ENCODE measurements at places on chromosomes 11 and 22. TPM values are rescaled to one million over a fixed set of nuclear protein-coding genes. Genes with fewer than 3 reads are reported as not detected.

DNA sequence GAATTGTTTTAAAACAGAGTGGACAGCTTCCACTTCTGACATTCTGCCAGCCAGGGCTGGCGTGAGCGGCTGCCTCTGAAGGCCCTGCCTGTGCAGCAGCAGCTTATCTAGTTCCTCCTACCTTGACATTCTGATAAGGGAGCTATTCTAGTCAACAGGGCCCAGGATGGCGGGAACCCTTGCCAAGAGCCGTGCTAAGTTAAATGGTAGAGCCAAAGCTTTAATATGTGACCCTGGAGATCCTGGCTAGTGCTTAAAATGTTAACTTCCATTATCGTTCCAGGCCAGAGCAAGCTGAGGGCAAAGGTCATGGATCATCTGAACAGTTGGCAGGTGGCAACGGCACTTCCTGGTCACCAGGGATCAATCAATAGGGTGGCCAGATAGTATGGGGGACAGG is 3.5 kb downstream of the KCNJ5 start:
- DNase-seq: no peak

DNA sequence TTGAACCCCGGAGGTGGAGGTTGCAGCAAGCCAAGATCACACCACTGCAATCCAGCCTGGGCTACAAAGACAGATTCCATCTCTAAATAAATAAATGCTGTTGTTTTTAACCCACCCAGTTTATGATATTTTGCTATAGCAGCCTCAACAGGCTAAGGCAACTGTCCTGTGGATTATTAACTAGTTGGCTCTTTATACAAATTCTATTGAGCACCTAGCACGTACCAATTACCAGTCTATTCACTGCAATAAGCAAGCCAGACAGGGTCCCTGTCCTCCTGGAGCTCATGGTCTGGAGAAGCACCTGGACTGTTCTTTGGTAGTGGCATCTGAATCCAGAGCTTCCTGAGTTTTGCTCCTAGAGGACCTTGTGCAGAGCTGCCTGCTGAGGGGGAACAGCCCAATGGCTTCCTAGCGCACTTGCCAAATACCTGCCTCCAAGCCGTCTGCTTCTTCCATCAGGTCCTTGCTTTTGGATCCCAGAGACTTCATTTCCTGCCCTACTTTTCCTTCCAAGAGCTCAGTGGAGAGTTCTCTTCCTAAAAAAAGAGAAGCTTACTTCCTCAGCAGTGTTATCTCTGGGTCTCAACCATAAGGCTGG is 49.9 kb upstream of the MICAL2 start:
- DNase-seq: no peak

DNA sequence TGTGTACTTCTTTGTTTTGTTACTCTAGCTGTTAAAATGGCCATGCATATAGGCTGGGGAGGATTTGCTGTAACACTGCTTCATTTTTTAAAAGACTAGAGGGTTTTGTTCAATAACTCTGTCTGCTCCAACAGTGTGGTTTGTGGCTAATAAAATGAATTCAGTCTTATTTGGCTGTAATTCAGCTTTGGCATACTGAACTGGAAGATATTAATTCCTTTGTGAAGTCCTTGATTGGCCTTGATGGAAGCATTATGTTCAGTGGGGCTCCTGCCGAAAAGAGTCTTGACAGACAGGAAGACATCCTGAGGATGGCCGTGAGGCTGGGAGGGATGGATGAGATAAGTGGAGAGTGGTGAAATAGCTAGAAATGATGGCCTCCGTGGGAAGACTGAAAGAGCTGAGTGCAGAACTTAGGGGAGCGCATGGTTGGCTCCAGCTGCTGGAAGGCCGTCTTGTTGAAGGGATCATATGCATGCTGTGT is 44.8 kb upstream of the MYO18B start:
- DNase-seq: no peak

GRCh38 chr11:10441652-10442503 is 13.2 kb upstream of the AMPD3 start:
- DNase-seq: no peak

GRCh38 chr11:8805296-8805695 is 105.7 kb upstream of the AKIP1 start:
- DNase-seq: no peak

GRCh38 chr22:34437140-34437539 is 516.9 kb upstream of the LARGE1 start:
- no peak for DNase-seq

Gene OR51I1
- total RNA-seq: 0.55 TPM

GRCh38 chr11:47523490-47524225 is 29.3 kb downstream of the CELF1 start:
- DNase-seq: peak; percentile 84

Gene OAF
- total RNA-seq: 57.6 TPM

DNA sequence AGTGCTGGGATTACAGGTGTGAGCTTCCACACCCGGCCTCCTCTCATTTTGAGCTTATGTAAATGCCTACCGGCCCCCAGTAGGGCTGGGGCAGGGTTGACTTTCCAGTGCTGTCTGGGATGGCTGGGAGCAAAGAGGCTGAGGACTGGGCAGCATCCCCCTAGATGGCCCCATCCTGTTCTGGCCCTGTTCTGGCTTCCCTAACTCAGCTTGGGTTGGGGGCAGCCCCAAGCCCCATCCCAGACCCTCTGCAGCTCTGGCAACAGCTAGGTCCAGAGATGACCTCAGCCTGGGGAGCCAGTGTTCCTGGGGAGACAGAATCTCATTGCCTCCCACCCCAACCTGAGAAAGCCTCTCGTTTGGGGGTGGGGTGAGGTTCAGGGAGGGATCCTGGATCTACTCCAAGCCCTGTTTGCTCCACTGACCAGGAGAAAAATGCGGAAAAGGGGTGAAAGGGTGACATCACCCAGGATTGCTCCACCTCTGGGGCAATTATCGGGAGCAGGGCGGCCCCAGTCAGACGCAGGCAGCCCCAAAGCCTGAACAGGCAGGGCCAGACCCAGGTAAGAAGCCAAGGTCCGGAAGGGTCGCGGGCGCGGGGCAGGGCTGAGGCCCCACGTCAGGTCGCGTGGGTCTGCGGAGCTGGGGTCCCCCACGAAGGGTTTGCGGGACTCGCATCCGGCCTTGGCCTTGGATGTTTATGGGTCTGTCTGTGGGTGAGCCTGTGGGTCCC is at the start of gene PNPLA2:
PNPLA2 (plus strand) TSS at position 519 of the 733 bp plus-strand sequence. CDS start 805 bp downstream, outside the sequence.
- peak; percentile 46 for DNase-seq

- no peak for DNase-seq
Measured at GRCh38 chr11:126698576-126698975, 302.0 kb downstream of the KIRREL3 start.

- DNase-seq: no peak
Measured at GRCh38 chr11:10855295-10855694, 2.6 kb downstream of the ZBED5 start.

DNA sequence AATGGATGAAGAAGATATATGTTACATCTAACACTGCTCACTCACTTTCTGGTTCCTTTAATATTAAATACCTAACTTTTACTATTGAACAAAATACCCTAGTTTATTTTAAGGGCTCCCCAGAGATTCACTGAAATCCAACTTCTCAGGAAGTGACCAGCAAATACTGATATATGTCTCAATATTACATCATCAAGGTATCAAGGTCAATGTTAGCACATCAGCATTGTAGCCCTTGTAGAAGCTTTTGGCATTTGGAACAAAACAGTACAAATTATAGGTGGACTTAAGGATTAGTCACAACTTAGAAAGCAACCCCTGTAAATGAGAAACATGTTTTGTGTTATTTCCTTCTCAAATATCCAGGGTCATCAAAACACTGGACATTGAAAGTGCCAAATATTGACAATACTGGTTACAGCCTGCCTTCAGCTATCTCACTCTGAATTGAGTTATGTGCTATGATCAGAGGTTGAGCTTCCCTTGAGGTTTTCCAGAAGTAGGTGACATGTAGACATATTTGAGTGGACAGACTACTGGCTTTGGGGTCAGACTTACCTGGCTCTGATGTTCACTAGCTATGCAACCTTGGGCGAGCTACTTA is 1.9 kb upstream of the ATL3 start:
- DNase-seq: no peak

Gene AIFM3
- total RNA-seq: not detected

GRCh38 chr11:86212019-86212611 is 32.4 kb upstream of the EED start:
- DNase-seq: no peak

Gene JAML
- total RNA-seq: not detected

GRCh38 chr11:81874635-81875034 is 859.0 kb downstream of the FAM181B start:
- no peak for DNase-seq

DNA sequence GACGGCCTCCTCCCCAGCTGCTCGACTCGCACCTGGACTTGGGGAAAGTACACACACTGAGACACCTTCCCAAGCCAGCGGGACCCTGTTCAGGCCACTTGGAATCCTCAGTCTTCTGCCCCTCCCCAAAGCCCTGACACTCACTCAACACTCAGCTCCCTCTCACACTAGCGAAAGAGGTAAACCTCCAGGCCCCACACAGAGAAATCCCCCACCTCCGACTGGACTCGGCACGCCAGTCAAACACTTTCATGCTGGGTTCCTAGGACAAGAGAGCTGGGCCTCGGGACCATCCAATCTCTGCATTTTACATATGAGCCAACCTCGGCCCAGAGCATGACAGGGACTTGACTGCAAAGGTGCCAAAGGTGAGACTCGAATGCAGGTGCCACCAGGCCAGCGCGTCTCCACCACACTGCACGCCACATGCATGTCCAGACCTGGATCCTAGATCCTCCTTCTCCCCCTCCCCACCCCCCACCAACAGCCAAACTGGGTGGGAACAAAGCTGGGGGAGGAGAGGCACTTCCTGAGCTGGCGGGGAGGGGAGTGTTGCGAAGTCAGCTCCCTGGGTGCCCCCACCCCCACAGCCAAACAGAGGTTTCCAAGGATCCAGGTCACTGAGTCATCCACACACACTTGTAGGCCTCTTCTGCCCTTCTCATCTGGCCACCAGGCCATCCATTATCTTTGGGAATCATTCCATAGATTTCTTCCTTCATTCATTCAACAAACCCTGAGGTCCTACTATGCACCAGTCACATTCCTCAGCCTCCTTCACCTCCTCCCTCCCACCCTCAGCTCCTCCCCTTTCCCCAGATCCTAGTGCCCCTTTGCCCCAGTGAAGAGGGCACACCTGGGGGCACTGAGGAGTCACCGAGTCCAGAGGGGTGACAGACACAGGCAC is 10.7 kb upstream of the CD5 start:
- DNase-seq: peak; percentile 6

Gene SSTR3
- not detected for total RNA-seq

Gene KRTAP5-11
- not detected for total RNA-seq

- no peak for DNase-seq
Measured at GRCh38 chr11:1553808-1554594, 18.1 kb downstream of the DUSP8 start.

Gene TLCD5
- total RNA-seq: 7.1 TPM

DNA sequence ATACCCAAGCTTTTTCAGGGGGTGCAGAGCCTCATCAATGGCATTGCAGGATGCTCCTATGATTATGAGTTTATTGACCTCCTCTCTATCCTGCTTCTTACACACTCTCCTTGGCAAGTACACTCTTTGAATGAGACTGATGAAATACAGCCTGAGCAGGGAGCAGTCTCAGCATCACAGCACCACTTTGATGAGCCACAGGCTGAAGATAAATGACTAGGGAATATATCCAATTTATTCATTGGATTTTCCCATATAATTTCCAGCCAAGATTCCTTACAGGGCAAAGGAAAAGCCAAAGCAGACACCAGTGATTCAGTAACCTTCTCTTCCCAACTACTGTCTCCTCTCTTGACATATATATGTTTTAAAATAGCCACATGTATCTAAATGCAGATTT is 79.2 kb downstream of the CASP12 start:
- DNase-seq: no peak

DNA sequence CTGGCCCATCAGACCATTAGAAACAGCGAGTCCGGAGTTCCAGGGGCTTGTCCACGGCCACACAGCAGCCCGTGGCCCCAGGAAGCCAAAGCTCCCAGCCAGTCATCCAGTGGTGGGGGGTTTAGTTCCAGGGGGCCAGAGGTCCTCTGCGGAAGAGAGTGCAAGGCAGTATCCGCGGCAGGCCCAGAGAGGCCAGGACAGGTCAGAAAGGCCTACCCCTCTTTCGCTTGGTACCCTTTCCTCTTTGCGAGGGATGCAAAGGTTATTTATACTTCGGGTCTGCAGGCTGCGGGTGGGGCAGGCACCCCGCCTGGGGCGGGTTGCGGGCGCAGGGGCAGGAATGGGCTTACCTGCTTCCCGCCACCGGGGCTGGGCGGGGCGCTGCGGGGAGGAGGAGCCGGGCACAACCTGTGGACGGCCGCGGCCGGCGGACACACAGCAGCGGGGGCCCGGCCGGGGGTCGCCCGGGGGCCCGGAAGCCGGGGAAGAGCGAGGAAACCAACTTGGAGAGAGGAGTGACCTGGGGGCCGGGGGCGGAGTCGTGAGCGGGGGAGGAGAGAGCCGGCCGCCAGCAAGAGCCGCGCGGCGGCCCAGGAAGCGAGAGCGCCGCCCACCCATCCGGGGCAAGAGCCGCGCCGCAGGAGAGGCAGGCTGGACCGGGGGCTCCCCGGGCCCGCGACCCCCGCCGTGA is at the start of gene SH3BP1:
SH3BP1 (plus strand) TSS at position 600 of the 691 bp plus-strand sequence. CDS start 119 bp downstream, outside the sequence.
- DNase-seq: no peak

DNA sequence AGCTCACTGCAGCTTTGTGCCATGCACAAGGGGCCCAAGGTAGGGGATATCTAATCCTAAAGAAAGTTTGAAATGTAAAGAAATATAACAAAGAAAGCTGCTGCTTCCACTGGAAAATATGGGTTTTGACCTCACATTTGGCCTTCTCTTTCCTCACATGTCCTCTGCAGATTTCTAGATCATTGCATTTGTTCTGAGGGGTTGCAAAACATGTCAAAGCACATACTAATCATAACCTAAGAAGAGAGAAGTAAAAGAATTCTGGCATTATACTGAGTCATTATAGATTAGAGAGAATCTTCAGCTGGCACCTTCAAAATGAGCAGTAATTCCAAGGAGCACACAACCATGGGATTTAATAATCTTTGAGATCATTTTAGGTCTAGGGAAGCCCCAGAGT is 92.5 kb upstream of the CHRM4 start:
- no peak for DNase-seq

- DNase-seq: peak; percentile 54
Measured at GRCh38 chr11:111978028-111978771, 41.1 kb downstream of the DIXDC1 start.

DNA sequence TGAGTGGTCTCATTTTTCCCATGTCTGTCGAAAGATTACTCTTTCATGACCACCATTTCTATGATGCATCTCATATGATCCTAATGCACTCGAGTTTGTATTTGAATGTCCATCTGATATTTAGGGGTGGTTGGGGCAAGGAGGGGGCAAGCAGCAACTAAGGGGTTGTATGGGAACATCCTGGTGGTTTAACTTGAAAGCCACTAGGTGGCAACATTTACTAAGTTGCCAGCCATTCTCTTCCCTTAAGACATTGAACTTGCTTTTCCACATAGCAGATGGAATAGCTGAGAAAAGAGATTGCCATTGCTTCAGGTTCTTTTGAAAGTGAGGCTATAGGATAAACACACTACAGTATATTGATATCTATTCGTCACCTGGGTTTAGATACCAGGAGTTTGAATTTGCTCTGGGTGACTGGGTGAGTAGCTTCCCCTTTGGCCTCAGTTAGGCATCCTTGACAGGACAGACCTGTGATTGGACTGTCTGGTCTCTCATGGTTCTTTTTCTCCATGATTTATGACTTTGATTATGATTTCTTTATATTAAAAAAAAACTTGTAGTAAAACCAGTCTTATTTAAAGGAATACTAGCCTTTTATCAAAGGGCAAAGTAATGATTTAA is 32.4 kb downstream of the NF2 start:
- DNase-seq: peak; percentile 36

GRCh38 chr11:62338218-62338617 is 970 bp downstream of the ASRGL1 start:
- no peak for DNase-seq

Gene PATE2
- not detected for total RNA-seq

- DNase-seq: no peak
Measured at GRCh38 chr11:122363296-122363695, 247.3 kb upstream of the BLID start.
